IPS-NIHi11 (cell line): ENCODE measurements at places on chromosomes 1 and 21.
A peak's percentile ranks its signal among the peaks of the same experiment; 100 is the strongest.

DNA sequence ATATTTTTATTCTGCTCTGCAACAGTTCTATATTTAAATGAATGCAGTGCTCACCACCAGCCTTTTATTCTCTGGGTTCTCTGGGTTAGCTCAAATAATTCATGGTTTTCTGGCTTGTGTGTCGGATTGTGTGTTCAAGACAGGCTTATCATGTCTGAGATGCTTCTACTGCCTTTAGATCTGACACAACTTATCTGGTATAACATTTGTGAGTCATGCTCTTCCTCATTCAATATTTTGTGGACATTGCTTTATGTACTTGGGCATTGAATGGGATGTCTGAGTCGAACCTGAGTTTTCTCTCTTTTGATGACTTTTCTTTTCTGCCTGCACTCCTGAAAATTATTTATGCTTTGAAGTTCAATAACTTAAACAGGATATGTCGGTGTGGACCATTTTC lies 17.6 kb upstream of the PKP1 start:
- DNase-seq: no peak

GRCh38 chr1:186078245-186078644 lies 296.8 kb downstream of the TPR start:
- no peak for DNase-seq

- DNase-seq: no peak
These were observed 4.2 kb downstream of the OR6K3 start for GRCh38 chr1:158716335-158716734.

DNA sequence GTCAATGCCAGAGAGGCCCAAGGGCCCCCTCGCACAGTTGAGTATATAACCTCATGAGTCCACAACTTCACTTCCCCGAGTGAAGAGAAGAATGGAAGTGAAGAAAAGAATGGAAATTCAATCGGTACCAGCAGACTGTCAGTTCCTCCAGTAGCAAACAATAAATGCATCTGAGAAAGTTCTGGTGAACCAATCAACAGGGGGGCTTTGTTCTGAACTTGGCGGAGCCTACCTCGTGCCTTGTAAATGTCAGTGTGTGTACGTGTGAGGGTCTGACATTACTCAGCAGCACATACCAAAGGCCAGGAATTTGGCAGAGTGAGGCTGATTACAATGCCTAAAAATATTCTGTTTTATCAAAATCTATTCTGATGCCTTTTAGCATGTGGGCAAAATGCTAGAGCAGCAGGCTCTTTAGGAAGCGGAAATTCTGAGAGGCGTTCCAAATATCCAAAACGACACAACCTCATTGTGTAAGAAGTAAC lies 238.5 kb downstream of the LTN1 start:
- no peak for DNase-seq

DNA sequence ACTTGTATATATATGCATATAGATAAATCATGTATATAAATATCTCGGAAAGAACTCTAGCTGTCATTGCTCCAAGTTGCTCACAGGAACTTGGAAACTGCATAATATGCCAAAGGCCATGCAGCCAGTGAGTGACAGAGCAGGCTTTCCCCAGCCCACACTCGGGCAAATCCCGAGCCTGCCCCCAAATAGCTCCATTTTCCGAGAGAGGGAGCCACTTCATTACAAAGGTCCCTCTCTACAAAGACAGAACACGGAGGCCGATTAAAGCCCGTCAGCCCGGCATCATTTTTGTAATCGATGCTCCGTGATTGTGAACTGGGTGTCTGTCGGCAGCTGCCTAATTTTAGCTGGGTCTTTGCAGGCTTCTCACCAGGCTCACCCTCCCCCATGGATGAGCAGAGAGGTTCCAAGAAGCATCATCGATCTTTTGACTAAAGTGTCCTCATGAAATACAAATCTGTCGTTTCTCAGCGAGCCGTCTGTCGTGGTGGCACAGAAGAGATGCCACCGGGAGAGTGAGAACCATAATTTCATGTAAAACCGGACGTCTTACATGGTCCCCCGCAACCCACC lies 663.9 kb downstream of the PTPRU start:
- no peak for DNase-seq

DNA sequence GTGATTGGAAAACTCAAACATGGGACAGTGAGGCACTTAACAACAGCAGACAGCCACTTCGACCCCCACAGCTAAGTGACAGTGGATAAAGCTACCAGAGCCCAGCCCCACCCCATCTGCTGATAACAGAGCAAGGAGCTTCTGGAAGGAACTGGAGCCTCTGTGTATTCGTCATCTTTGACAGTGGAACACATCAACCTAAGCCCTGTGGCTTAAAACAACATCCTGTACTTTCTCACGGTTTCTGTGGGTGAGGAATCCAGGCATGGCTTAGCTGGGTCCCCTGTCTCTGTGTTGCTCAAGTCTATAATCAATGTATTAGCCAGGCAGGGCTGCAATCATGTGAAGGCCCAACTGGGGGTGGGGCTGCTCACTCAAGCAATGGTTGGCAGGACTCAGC lies 18.4 kb upstream of the SIPA1L2 start:
- DNase-seq: no peak

GRCh38 chr1:46526691-46527291 lies 24.7 kb downstream of the KNCN start:
- DNase-seq: peak; percentile 66

- no peak for DNase-seq
These were observed 914 bp upstream of the ADGRB2 start for GRCh38 chr1:31765041-31765467.

DNA sequence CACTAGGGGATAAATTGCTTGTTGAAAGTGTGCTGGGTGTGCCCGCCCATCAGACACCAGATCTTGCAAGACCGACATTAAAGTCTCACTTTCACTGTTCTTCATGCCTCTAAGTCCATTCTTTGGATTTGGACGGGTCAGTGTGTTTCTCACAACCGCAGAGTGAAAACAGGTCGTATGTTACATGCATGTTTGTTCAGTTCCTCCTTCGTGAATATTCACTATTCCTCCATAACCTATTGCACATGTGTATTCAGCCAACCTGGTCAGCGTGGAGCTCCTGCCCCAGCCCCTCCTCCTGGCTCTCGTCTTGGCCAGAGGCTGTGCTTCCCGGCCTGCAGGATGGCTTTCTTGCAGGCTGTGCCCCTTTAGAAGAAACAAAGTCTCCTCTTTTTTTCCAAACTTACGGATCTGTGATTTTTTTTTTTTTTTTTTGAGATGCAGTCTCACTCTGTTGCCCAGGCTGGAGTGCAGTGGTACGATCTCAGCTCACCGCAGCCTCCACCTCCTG lies 2.2 kb upstream of the KRTAP10-6 start:
- DNase-seq: no peak

DNA sequence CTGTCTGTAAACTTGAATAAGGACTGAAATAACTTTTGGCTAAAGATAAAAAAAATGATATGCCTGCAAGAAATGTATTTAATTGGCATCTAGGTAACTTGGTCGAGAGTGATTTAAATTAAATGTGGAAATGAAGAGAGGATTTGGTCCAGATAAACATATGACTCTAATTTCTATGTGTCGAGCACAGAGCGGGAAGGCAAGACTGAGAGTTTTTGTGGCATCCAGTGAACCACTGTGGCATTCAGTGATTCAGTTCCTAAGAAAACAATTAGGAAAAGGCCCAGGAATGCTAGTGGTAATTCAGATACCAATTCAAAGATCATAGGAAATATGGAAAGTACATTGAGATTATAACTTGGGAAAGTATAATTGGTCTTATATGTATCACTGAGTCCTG lies 39.6 kb downstream of the PDE4B start:
- DNase-seq: no peak

DNA sequence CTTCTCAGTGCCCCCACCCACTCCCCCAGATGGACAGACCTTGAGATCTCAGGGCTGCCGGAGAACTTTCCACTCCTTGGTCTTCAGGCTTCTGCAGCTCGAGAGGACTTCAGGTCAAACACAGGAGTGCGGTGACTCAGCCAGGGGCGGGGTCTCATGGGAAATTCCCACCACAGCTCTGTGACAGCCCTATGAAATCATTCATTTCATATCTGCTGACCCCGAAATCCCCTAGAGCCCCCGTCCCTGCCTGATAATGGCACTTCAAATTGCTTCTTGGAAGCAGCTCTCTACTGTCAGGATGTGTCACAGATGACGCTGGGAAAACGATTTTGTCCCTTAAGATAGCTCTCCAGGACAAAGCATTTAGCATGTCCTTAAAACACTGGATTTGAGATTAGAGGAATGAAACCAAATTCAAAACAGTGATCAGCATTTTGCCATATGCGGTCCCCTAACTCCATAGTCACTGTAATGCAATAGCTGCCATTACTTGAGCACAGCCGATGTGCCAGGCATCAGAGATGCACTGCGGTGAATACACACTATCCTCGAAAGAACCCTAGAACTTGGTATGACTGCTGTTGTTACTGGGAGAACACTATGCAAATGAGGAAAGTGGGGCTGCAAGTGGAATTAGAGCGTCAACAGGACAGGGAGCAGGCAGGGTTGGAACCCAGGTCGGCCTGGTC lies at the start of gene TNFRSF9:
TNFRSF9 (minus strand) TSS at position 95 of the 692 bp plus-strand sequence. CDS start 845 bp downstream, outside the sequence.
- DNase-seq: no peak

- DNase-seq: no peak
These were observed 67.8 kb upstream of the LYPLAL1 start for GRCh38 chr1:219105893-219106292.

GRCh38 chr1:197467881-197468280 lies 199.8 kb downstream of the CRB1 start:
- DNase-seq: no peak

GRCh38 chr21:25179116-25179515 lies 428.2 kb downstream of the MRPL39 start:
- DNase-seq: no peak

DNA sequence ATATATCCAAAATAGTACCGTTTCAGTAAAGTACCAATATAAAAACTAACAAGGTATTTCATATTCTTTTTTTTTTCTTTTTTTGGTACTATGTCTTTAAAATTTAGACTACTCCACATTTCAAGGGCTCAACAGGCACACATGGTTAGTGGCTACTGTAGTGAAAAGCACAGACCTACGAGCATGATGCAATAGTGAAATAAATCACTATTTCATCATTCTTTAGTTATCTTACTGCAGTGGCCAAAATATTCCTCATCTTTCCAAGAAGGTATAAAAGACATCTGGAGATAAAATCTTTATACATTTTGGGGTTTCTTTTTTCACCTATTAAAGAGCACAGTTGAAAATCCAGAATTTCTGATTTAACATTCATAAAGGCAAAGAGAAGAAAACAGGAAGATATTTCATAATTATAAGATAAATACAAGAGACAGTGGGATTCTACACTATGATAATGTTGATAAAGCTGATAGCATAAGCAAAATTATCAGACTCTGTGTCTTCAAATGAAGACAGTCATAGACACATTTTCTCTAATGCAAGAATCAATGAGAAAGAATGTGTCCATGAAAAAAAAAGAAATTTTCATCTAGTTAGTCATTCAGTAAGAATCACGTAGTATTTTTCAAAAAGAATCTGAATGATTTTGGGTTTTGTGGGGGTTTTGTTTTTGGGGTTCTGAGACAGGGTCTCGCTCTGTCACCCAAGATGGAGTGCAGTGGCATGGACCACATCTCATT lies 41.9 kb downstream of the CEP170 start:
- no peak for DNase-seq

DNA sequence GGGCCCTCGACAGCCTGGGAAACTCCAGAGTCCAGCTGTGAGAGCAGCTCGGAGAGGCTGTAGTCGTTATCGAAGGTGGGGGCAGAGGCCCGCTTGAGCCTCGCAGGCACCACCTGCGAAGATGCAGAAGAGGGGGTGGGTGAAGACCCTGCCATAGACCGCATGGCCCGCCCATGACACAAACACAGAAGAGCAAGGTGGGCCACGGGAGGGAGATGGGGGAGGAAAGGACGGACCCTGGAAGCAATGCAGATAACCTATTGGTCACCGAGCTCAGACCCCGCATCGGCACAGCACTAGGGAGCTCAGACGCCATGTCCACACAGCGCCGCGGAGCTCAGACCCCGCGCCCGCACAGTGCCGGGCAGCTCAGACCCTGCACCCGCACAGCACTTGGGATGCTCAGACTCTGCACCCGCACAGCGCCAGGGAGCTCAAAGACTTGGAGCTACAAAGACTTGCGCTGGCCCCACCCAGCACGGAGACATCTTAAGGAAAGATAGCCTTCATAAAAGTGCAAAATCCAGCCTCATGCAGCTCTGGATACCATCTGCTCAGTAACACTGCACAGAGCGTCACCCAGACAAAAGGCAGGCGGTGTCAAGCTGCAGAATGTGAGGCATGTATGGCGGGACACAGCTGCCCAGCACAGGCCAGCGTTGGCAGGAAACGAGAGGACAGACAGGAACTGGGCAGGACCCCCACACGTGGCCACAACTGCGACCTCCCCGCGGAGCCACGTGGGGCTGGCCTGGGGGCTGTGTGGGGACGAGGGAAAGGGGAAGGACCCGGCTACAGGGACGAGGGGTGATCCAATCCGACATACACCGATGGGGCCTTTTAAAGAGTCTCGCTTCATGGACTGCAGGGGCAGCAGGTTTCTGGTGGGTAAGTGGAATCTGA lies 22.6 kb downstream of the RIPK4 start:
- DNase-seq: no peak

- no peak for DNase-seq
These were observed 21.4 kb upstream of the FASLG start for GRCh38 chr1:172637522-172637921.

GRCh38 chr1:232534552-232535517 lies 95.1 kb downstream of the SIPA1L2 start:
- no peak for DNase-seq

DNA sequence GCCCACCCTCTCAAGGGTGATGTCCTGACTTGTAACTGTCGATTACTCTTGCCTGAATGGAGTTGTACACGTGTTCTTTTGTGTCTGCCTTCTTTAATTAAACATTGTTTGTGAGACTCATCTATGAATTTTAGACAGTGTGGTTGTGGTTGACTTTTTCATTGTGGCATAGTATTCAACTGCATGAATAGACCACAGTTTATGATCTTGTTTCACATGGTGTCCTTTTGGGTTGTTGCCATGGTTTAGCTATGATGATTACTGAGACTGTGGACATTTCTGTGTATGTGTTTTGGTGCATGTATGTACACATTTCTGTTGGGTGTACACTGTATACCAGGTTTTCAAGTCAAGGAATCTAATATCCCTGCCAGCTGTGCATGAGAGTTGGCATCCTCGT lies 30.1 kb downstream of the PRMT2 start:
- no peak for DNase-seq

- DNase-seq: no peak
These were observed 610.3 kb upstream of the USP24 start for GRCh38 chr1:55825461-55825860.

DNA sequence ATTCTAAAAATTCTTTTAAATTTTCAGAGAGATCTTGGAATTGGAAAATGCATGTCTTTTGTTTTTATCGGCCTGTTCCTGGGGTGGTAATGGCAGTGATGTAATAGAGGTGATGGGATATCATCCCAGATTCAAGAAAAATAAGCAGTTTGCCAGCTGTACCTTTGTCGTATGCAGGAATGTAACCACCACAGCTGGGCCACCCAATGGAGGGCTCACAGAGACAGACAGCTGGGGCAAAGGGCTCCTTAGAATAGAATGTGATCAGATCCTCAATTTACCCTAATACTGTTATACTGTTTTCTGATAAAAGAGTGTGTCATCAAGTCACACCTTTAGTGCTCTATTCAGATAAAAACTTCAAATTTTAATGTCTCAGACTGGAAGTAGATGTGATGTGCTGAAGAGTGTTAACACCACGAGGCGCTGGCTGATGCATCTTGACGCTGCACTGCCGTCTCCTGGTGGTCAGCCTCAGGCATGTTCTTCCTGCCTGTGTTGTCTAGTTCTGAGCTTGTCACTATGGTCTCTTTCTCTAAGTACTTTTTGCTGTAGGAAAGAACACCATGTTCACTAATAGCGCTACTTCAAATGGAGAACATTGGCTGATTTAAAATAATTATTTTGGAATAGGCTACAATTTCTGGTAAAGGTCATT lies 78.8 kb downstream of the C1orf21 start:
- DNase-seq: no peak
